Globus pallidus (tissue), 1 donor: ENCODE measurements at places on chromosomes 4 and X.

DNA sequence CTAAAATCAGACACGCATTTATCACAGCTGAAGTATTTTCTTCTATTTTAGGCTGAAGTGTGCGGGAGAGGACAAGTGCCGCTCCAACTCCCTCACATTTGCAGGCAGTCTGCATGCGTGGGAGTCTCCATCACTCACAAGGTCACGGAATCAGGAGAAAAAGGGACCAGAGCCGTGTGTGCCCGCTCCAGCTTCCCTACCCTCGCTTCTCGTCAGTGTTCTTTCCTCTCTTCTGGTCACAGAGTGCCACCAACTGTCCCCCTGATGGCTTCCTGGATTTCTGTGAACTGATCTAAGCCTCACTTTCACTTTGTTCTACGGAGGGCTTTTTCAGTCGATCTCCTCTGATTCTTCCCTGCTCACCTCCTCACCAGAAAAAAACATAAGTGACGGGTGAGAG lies 407.4 kb upstream of the AADAT start:
- no peak for DNase-seq

DNA sequence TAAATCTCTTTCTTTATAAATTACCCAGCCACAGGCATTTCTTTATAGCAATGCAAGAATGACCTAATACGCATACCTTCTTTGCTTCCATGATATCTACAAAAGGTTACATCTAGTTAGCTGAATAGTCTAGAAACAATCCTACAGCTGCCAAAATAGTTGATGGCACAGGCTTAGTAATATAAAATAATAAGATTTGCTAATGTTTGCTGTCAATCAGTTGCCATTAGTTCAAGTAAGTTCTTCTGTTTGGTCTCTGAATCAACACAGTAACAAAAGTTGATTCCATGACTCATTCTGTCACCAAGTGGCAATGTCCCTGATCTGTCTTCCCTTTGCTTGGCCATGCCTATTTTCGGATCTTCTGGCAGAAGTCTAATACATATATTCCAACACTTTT lies 470.2 kb downstream of the SPRY1 start:
- DNase-seq: no peak

DNA sequence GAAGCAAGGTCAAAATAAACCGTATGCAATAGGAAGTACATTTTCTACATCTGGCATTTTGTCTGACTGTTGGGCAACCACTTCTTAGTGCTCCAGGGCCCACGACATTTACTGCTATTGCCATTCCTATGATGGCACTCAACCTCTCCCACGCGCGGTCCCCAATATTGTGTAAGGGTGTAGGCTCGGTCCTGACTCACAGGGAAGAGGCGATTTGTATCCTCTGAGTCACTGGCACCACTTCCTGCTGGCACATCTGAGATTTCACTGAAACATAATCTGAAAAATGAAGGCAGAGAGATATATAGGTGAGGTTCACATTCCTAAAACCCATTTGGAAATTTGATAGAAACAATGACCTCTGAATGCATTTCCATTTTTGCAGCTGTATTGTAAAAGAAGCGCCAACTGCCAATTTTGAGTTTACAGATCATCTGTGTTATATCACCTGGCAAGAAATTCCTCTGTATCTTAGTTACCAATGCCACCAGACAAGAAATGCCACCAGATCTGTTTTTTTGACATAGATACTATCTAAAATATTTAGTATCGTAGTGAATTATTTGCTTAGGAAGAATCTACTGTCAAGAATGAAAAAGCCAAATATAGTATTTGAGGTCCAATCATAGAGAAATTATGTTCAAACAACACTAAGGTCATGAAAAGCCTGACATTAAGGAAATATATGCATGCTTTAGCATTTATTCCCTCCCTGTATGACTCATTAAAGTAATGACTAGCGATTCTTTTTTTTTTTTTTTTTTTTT lies 9.8 kb downstream of the EREG start:
- DNase-seq: no peak

- DNase-seq: no peak
These were observed 12.6 kb downstream of the IBSP start for GRCh38 chr4:87811977-87812376.

GRCh38 chrX:44352758-44353157 lies 9.3 kb upstream of the EFHC2 start:
- no peak for DNase-seq

DNA sequence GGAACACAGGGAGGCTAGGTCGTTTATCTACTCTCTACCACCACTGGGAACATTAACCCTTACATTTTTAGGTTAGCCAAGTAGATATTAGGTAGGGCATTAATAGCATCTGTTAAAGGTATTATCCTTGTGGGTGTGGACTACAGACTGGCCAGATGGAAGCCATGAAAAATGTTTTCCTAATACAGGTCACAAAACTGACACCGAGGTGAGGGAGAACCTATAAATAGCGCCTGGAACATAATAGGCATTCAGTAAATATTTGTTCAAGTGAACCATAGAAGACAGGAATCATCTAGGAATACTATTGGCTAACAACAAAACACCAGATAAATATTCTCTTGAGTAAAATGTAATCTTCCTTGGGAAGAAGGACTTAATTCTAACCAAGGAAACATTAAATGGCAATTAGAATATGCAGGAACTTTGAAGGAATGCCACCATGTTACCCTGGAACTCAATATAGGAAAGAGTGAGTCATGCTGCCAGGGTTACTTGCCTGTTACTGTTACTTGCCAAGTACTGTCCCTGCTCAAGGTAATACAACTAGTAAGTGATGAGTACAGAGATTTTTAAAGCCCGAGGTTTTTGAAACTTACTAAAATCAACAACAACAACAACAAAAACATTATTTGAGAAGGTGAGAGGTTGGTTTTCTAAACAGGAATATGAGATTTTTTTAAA lies 79.0 kb downstream of the SOX3 start:
- no peak for DNase-seq

GRCh38 chr4:152860046-152860445 lies 76.1 kb upstream of the FHDC1 start:
- DNase-seq: no peak

DNA sequence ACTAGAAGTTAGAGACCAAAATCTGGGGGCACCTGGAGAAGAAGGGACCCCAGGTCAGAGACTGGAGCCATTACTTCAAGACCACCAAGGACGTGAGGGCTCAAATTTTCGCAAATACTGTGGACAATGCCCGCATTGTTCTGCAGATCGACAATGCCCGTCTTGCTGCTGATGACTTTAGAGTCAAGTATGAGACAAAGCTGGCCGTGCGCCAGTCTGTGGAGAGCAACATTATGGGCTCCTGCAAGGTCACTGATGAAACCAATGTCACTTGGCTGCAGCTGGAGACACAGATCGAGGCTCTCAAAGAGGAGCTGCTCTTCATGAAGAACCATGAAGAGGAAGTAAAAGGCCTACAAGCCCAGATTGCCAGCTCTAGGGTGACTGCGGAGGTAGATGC lies 101.2 kb downstream of the NCAPG start:
- peak; percentile 24 for DNase-seq

DNA sequence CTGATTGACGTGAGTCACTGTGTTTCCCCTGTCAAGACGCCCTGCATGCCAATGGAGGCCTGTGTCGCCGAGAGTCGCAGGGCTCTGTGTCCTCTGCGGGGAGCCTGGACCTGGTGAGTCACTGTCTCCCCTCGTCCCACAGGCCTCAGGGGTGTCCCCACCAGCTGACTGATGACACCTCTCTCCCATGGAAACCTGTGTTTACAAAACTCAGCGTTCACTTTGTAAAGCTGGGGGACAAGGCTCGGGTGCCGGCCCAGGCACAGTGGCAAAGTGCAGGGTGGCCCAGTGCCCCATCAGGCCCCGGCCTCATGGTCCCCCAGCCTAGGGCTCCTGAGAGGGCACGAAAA lies 21.2 kb upstream of the HGFAC start:
- no peak for DNase-seq

DNA sequence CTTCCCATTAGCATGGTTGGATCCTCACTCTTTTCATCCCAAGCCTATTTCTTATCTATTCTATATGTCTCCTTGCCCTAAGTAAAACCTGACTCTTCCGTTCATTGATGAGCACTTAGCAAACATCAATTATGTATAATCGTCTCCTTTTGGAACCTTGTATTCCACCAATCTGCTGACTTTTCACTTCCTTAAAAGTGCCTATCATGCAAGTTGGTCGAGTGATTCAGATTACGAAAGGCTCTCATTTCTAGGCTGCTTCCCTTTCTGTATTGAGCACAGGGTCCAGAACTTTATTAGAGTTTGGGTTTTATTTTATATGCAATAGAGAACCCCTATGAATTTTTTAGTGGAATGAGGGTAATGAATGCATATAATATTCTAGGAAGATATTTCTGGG lies 27.1 kb upstream of the ALB start:
- no peak for DNase-seq

GRCh38 chr4:93203708-93204107 lies 624.8 kb upstream of the ATOH1 start:
- no peak for DNase-seq

DNA sequence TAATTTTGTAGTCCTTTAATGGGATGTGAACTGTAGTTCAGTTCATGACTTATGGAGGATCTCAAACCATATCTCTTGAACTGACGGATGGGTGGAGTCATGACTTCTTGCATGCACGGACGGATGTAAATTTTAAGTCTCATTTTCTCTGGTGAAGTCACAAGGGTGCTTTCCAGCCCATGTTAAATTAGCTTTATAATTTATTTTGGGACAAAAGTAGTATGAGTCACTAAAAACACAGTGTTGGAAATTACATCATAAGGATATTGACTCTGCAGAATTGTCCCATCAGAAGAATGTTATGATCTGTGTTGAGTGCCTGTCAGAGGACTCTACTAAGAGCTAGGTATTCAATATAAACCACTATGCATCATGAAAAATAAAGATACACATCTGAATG lies 6.8 kb upstream of the PAGE5 start:
- no peak for DNase-seq

GRCh38 chr4:158826057-158826456 lies 57.2 kb downstream of the FNIP2 start:
- DNase-seq: no peak
